ENCODE measurements at places on chromosomes 3 and 15. TPM values are rescaled to one million over a fixed set of nuclear protein-coding genes. Genes with fewer than 3 reads are reported as not detected.

Gene FETUB
- total RNA-seq = not detected

Gene TERC
- total RNA-seq = 530 TPM

Gene PLAAT1
- not detected for total RNA-seq

Gene MORC1
- total RNA-seq = not detected

Gene RTP1
- not detected for total RNA-seq

Gene TMC3
- total RNA-seq = not detected

Gene SPSB4
- not detected for total RNA-seq

Gene ARPIN
- total RNA-seq = 29.4 TPM

Gene SLC24A1
- total RNA-seq = 2.0 TPM

Gene GREM1
- total RNA-seq = 5.4 TPM

Gene SEMA3B
- 113 TPM for total RNA-seq

Gene IL20RB
- not detected for total RNA-seq

Gene XCR1
- total RNA-seq = 0.07 TPM

Gene CCDC66
- 70.1 TPM for total RNA-seq

Gene TRH
- not detected for total RNA-seq

Gene MGLL
- total RNA-seq = 44.8 TPM

Gene FAM107A
- total RNA-seq = 16.2 TPM

Gene CD96
- total RNA-seq = 2.8 TPM

Gene THSD4
- total RNA-seq = 31.6 TPM

Gene ZBTB38
- 183 TPM for total RNA-seq

Gene WDR72
- 2.8 TPM for total RNA-seq

Gene C2CD4A
- total RNA-seq = not detected

Gene CCR8
- not detected for total RNA-seq

Gene PLS1
- 1.8 TPM for total RNA-seq

Gene FANCD2OS
- not detected for total RNA-seq

Gene PRR23B
- not detected for total RNA-seq

Gene FOXB1
- not detected for total RNA-seq

Gene ANKRD63
- not detected for total RNA-seq

Gene PLA2G4E
- total RNA-seq = not detected

Gene LYZL4
- not detected for total RNA-seq

Gene GHSR
- total RNA-seq = not detected

Gene SCAMP5
- 6.6 TPM for total RNA-seq

Gene TMPRSS7
- total RNA-seq = not detected

Gene TASOR
- 67.4 TPM for total RNA-seq

Measured in uterus (tissue), 4 donors.